ENCODE measurements at places on chromosomes 16 and 17.

DNA sequence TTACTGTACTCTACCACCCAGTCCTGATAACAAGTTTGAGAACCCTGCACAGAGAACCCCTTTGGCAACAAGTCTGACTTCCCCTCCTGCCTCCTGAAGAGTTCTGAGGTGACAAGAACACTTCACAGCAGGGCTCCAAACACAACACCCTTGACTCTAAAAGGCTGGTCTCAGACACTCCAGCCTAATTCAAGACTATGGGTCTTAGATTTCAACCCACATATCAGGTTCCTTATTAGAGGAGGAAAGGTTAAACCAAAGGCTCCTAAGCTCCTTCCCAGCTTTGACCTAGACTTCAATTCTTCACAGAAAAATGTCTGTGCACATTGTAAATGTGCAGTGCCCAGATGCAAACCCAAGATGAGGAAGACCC is 23.0 kb downstream of the RANBP10 start:
- no peak for DNase-seq

DNA sequence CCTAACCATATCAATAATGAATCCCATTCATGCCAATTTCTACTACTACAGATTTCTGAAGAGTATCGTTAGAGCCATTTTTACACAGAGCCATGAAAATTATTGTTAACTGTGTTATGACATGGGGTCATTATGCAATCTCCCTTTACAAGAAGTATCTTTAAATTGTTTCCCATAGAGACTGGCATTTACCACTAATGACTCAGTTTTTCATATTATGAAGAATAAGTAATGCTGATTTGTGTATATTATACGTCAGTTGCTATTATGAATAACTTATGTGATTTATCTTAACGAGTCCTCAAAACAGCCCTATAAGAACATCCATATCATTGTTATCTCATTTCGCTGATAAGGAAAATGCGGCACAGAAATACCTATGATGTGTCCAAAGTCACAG is 173.8 kb downstream of the KCNJ2 start:
- no peak for DNase-seq

- DNase-seq, result no peak
These were observed 3.0 kb downstream of the SOX15 start for GRCh38 chr17:7586673-7587419.

GRCh38 chr17:80633207-80633606 is 88.6 kb downstream of the RPTOR start:
- DNase-seq, result no peak

Data from psoas muscle (tissue), 8 donors.